ENCODE measurements at places on chromosomes 2 and 18. TPM values are rescaled to one million over a fixed set of nuclear protein-coding genes. Genes with fewer than 3 reads are reported as not detected.

Gene TMEM17
- total RNA-seq = 2.0 TPM

Gene ZNF521
- total RNA-seq = 11.6 TPM

Gene LHCGR
- not detected for total RNA-seq

Gene TMEFF2
- total RNA-seq = 4.8 TPM

Gene EPHA4
- 32.6 TPM for total RNA-seq

Gene LOXHD1
- total RNA-seq = 0.29 TPM
